ENCODE measurements at places on chromosomes 11 and 22. TPM values are rescaled to one million over a fixed set of nuclear protein-coding genes. Genes with fewer than 3 reads are reported as not detected.

MRGPRD gene
- total RNA-seq: not detected

HNRNPUL2 gene
- total RNA-seq: 18.4 TPM

GRCh38 chr11:104934594-104934993 is 33.8 kb downstream of the CASP4 start:
- no peak for DNase-seq

- no peak for DNase-seq
Measured at GRCh38 chr11:126253265-126253664, 15.4 kb downstream of the SRPRA start.

ARFGAP3 gene
- total RNA-seq: 133 TPM

GRCh38 chr11:133678191-133678590 is 145.9 kb upstream of the OPCML start:
- DNase-seq: no peak
